ENCODE measurements at places on chromosomes 6 and 20.
A peak's percentile ranks its signal among the peaks of the same experiment; 100 is the strongest.

DNA sequence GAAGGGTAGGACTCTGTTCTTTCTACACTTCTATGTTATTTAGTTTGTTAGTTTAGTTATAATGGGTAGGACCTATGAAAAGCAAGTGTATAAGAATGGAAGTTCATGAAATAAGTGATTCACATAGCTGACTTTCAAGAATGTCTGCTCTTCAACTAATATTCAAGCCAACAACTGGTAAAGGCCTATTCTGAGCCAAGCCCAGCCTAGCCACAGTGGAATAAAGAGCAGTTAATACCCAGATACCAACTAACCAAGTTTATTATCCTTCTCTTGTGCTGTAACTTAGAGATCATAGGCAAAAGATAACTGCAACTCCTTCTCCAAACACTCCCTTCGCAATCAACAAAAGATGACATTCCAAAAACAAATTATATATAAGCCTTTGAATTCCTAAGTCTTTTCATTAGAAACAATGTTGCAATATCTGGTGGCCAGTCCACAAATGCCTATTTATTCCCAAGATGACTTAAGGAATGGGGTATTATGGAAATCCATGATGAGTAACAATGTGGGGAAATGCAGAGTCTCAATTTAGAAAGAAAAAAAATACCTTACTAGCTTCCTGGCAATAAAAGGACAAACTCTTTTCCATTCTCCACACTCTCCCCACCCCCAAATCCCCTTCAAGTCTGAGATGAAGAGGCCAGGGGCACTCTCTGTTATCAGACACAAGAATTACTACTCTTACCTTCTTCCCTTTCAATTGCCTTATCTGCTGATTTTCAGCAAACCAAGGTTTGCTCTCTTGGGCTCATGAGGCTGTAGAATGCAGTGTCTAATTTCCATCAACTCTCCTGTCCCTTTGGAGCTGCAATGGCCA is 27.4 kb downstream of the BTBD9 start:
- DNase-seq, result peak; percentile 72

DNA sequence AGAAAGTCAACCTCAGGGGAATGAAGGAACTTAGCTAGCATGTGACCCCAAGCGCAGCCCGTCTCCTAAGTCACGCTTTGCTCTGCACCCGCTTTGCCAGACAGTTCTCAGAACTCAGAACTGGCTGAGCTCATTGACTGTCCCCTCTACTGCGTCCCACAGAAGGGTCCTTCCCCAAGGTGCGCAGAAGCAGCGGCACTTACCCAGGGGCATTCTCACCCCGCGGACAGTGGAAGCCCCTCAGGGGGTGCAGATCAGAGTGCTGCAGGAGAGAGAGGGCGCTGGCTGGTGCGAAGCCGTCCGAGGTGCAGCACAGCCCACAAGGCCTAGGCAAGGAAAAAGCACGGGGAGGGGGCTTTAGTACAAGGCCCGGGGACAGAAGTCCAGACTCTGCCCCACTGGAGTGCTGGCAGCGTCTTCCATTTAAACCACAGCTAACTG is 807 bp downstream of the SNHG17 start:
- DNase-seq, result peak; percentile 23

DNA sequence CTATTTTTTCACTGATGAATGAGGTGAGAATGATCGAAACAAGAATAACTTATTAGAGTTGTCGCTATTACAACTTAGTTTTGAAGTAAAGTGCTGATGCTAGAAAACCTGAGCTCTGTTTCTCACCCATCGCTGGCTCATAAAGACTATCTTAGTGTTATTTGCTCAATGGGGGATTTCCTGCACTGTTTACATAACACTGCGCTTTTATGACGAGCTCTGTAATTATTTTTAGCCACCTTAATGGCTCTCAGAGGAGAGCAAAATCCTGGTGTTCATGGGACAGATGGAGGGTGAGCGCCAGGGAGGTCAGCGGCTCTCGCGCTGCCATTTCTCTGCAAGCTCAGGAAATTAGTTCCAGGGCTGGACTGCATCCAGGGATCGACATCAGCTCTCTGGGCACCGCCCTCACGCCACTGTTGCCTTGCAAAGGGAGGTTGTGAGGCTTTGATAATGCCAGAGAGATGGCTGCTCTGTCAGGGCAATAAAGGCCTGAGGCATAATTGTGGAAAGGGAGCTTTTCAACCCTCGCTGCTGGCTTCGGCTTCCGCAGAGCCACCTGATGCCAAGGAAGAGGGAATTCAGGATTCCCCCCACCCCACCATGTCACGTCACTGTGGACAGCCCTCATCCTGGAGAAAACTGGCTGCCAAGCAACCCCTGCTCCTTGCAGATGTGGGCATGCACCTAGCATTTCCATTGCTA is 72.0 kb downstream of the DACT2 start:
- DNase-seq, result no peak

GRCh38 chr6:112502351-112503090 is 155.4 kb downstream of the RFPL4B start:
- DNase-seq, result peak; percentile 58

GRCh38 chr20:50198716-50199115 is 8.1 kb downstream of the CEBPB start:
- DNase-seq, result no peak

- DNase-seq, result no peak
These were observed 64.8 kb downstream of the ATXN1 start for GRCh38 chr6:16696496-16696895.

DNA sequence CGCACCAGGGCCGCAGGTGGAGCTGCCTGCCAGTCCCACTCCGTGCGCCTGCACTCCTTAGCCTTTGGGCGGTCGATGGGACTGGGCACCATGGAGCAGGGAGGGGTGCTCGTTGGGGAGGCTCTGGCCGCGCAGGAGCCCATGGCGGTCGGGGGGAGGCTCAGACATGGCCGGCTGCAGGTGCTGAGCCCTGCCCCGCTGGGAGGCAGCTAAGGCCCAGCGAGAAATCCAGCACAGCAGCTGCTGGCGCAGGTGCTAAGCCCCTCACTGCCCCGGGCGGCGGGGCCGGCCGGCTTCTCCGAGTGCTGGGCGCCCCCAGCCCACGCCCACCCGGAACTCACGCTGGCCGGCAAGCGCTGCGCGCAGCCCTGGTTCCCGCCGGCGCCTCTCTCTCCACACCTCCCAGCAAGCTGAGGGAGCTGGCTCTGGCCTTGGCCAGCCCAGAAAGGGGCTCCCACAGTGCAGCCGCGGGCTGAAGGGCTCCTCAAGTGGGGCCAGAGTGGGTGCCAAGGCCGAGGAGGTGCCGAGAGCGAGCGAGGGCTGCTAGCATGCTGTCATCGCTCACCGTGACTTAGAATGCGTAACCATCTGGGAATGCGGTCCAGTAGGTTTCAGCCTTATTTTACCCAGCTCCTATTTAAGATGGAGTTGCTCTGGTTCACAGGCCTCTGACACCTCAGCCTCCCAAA is 77.3 kb downstream of the C6orf52 start:
- no peak for DNase-seq

GRCh38 chr6:50847890-50848594 is 29.4 kb downstream of the TFAP2B start:
- DNase-seq, result no peak

GRCh38 chr20:1802385-1803060 is 92.7 kb upstream of the SIRPA start:
- DNase-seq, result peak; percentile 70

GRCh38 chr6:157054531-157054979 is 268.8 kb downstream of the TMEM242 start:
- DNase-seq, result no peak

DNA sequence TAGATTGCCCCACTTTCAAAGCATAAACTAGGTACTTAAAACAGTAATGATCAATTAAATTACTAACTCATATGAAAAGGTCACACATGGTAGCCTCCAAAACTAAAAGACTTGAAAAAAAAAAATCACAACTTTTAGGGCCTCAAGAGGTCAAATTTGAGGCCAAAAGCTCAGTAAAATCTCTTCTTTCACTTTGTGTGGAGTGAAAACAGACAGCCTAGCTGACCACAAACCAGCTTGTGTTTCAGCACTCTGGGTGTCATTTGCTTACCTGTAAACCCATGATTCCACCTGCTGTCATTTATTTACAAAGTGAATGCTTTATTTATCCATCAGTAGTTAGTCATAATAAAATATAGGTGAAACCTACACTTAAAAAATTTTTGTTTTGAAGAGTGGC is 34.0 kb downstream of the GNAS start:
- DNase-seq, result no peak

DNA sequence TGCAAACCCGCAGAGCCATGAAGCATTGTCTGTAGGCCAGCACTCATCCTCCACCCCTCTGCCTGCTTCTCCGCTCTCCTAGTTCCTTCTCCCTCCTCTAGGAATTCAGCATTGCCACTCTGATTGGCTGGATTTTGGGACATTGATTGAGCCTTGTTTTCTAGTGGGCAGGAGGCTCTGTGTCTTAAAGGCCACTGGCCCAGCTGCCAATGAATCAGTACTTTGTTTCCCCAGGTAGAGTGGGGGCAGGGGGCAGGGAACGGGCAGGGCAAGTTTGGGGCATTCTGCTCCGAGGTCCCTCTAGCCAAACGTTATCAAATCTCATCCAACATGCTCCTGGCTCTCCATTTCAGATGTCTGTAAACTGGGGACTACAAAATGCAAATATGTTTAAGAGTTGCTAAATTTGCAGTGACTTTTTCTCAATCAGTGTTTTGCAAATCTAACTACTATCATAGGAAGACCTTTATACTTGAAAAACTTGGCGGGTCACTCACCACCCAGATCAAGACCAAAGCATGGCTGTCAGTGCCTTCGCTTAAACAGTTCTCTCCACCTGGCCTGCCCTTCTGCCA is 10.4 kb upstream of the BPI start:
- peak; percentile 42 for DNase-seq

DNA sequence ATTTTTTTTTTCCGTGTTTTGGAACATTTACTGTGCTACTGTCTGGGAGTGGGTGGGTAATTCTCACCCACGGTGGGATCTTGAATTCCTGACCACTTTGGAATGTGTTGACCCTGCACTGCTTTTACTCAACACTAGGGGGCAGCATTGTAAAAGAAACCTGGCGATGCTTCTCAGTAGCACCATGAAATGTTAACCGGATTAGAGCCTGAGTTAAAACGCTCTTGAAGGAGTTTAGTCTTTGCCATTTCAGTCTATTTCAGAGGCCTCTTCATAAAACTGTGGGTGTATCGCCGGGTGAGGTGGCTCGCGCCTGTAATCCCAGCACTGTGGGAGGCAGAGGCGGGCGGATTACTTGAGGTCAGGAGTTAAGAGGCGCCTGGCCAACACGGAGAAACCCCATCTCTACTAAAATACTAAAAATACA is 114.4 kb upstream of the PRND start:
- peak; percentile 81 for DNase-seq

DNA sequence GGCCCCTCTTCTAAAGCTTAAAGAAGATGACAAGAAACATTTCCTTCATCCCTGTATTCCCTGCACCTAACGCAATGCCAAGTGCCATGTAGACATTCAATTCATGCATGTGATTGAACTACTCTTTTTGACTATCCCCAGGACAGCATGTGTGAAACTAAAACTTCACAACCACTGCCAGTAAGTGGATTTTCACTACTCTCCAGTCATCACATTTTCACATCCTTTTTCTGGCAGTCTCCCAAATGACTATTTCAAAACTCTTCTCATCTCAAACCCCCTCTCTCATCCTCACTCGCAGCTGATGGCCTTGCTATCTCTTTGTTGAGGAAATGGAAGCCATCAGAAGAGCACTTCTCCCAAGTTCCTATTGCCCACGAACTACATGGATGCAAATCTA is 122.6 kb downstream of the OPRM1 start:
- no peak for DNase-seq

DNA sequence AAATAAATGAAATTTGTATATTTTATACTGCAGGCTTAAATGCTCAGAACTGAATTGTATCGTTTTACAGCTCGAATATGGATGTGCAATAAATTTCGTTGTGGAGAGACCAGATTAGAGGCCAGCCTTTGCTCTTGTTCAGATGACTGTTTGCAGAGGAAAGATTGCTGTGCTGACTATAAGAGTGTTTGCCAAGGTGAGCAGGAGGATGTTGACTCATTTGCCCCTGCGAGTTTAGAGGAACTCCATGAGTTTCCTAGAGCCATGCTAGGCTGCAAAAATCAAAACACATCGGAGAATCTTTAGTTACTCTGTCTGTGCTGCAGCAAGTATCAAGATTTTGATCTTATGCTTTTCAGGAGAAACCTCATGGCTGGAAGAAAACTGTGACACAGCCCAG is 15.4 kb downstream of the ENPP3 start:
- DNase-seq, result no peak

GRCh38 chr6:149888659-149889058 is 9.3 kb downstream of the RAET1E start:
- peak; percentile 35 for DNase-seq

GRCh38 chr6:11386323-11386722 is 151.2 kb upstream of the TMEM170B start:
- DNase-seq, result no peak

GRCh38 chr6:91782802-91783201 is 1195.9 kb upstream of the MAP3K7 start:
- DNase-seq, result no peak

GRCh38 chr6:30720738-30721197 is 616 bp downstream of the TUBB start:
- no peak for DNase-seq

DNA sequence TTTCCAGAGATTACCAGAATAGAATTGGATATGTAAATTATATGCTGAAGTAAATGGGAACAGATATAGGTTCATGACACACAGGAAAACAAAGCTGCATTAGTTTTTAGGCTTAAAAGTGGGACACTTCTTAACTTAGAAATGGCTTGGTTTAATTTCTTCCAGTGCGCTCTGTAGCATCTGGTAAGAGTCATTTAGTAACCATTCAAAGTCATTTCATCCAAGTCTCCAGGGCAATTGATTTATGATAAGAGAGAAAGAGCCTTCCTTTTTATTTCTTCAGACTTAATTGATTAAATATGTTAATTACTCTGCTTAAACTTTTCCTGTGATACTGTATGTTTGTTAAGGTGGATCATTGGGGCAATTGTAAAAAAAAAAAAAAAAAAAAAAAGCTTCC is 368.0 kb downstream of the DOK5 start:
- no peak for DNase-seq

DNA sequence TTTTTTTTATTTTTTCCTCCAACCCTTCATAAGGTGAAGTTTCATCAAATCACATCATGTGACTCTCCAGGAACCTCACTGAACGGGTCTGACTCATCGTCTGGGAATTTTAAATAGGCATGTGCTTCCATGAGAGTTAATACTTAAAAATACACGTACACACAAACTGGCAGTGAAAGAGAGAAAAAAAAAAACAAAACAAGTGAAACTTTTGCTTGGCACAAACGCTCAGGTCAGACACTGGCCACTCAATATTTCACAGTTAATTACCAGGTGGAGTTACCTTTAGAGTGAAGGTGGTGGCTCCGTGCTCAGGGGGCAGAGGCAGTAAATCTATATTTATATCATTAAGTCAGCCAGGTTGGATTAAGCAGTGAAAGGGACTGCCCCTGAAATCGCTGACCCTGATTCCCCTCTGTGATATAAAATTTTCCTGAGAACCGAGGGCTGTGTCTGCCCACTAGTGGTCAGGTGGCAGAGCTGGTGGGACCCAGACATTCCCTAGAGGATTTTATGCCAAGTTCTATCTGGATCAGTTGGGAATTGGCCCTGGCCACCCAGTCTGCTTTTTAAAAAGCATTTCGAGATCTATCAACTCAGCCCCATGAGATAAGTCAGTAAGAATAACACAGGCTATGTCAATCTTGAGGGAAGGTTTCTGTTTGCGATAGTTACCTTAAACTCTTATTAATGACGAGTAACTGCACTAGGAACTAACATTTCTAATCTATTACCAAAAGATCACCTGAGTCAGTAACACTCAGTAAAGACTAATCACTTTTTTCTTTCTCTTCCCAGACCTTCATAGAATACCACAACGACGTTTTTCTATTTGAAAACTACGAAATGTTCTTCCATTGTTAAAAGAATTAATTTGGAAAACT is 259.1 kb downstream of the HDGFL1 start:
- DNase-seq, result peak; percentile 99

- no peak for DNase-seq
These were observed 15.8 kb upstream of the ADGRG6 start for GRCh38 chr6:142286088-142286409.
